ENCODE measurements at places on chromosomes 3 and 15.
A peak's percentile ranks its signal among the peaks of the same experiment; 100 is the strongest.

DNA sequence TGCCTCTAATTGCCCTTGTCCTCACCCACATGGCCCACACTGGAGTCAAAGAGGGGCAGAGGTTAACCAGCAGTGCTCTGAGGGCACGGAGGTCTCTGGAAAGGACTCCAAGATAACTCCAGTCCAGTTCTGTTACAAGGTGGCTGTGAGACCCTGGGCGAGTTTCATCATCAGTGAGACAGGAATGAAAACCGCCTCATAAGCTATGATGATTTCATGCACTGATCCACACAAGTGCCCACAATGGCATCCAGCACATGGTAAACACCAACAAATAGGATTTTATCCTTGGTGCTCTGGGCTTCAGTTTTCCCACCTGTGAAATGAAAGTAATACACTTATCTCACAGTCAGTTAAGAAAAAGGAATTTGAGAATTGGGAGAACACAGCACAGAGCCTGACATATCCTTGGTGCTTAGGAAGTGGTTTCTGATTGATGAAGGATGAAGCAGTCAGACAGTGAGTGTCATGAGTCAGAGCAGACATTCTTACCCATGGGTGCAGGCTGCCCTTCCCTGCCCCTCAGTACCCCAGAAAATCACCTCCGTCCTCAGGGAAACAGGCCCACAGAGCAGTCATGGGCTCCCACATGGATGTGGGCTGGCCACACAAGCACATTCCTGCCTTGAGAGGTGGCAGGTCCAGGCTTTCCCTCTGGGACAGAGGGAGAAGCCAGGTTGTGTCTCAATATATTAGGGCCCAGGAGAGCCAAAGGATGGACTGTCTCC is 48.4 kb downstream of the DAPK2 start:
- DNase-seq, result no peak

DNA sequence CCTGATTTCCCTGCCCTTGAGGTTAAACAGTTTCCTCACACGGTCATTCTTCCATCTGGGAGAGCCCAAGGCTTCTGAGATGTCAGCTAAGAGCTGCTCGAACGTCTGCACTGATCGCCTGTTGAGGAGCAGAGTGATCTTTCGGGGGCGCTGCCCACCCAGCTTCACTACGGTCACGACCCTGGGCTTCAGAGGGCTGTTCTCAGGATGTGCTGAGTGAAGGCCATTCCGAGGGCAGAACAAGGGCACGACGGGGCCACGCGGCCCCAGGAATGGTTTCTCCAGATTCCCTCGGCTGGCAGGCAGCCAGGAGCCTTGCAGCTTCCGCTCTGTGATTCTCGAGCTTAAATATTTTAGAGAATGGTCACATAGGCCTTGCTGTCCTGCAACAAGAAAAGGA is 25.7 kb downstream of the DCLK3 start:
- DNase-seq, result no peak

DNA sequence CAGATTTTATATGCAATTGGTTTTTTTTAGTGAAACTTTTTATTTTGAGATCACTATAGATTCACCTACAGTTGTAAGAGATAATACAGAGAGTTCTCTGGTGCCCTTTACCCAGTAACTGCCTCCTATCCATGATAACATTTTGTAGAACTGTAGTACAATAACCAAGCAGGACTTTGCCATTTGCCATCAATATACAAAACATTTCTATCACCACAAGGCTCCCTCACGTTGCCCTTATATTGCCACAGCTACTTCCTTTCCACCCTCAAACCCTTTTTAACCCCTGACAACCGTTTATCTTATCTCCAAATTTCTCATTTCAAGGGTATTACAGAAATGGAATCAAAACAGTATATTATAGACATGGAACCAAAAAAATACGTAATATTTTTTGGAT is 130.7 kb upstream of the GOLGA6L4 start:
- no peak for DNase-seq

DNA sequence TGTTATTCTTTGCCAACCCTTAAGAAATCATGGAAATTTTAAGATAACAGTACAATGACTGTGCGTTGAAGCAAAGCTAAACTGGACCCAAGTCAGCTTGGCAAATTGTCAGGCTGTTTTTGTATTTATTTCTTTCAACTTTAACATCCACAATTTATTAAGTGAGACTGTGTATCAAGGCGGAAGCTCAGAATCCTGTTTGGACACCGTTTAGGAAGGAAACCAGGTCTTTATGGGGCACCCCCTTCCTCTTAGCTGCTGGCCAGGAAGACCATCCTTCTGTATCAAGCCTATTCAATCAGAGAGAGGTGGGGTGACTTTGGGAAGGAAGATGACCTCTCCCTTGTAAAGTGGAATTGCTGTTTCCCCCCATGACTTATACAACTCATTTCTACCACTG is 166.0 kb downstream of the MCTP2 start:
- DNase-seq, result no peak

- DNase-seq, result no peak
These were observed 10.4 kb upstream of the GREM1 start for GRCh38 chr15:32707436-32707835.

- no peak for DNase-seq
These were observed 401.7 kb downstream of the TBC1D5 start for GRCh38 chr3:17340693-17341092.

GRCh38 chr3:4406746-4407568 is 60.1 kb downstream of the SUMF1 start:
- DNase-seq, result no peak

GRCh38 chr3:87595798-87596197 is 319.4 kb upstream of the POU1F1 start:
- no peak for DNase-seq

- no peak for DNase-seq
These were observed 400.1 kb upstream of the MDFIC2 start for GRCh38 chr3:70712449-70713082.

GRCh38 chr3:32319607-32320006 is 72.0 kb upstream of the CMTM7 start:
- DNase-seq, result no peak

DNA sequence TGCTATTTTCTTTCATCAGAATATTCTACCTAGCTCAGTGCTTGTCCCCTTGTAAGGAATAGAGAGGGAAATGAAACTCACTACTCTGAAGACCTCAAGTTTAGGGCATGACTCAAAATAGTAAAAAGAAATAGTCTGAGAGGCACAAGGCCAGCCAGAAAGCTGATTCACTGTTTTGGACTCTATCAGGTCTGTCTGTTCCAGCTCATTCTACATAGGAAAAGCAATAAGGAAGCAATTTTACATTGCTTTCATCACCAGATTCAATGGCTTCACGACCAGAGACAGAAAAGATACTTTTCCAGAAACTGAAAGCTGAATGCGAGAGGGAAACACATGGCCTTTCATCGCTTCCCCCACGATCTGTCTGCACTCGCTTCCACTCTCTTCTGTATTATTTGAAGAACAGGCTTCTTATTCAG is 276.0 kb downstream of the GBE1 start:
- DNase-seq, result no peak

- no peak for DNase-seq
These were observed 8.9 kb downstream of the DLEC1 start for GRCh38 chr3:38047896-38048295.

DNA sequence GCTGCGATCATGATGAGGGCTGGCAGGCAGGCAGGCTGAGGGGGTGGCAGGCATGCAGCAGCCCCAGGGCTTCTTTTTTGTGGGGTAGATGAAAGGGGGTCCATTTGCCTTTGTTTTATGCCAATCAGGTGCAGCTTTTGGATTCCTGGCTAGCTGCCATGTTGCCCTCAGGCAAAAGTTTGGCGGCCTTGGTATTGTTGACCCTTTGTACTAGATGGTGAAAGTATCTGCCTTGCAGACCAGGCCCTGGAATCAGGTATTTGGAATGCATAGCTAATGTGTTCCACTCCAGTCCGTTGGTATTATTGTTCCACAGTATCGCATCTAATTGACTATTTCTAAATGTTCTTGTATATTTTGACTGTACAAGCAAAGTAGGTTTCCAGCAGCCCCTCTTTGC is 35.0 kb downstream of the EEFSEC start:
- peak; percentile 37 for DNase-seq

DNA sequence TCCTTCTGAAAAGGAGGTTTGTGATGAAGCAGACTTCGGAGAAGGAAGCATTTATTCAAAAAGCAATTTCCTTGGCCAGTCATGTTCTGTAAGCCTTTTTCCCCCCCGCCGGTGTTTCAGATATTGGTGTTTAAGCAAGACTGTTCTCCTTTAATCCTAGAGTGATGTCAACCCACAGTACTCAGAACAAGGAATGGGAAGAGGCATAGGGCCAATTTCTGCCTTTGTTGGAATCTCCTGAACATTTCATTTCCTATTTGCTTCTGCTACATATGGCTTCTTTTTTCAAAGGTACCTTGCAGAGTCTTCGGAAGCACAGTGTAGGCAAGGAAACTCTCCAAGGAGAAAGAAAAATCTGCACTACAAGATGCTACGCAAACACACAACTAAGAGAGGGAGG is 713.1 kb upstream of the CFAP20DC start:
- DNase-seq, result no peak

DNA sequence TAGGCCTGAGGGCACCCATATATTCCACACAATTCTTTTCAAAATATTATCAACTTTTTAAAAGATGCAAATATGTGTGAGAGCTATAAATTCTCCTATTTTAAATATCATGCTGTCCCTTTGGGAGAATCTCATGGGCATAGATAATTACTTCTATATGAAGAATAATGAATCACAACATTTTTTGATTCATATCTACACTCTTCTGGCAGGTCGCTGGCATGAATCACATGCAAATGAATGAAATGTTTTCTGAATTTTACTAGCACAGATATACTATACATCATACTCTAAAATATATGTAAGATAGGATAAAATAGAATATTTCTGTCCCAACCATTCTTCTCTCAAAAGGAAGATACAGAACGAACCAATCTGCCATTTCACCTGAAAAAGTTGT is 277.7 kb upstream of the KCNH8 start:
- no peak for DNase-seq

GRCh38 chr3:172856795-172857742 is 106.5 kb downstream of the ECT2 start:
- DNase-seq, result no peak

DNA sequence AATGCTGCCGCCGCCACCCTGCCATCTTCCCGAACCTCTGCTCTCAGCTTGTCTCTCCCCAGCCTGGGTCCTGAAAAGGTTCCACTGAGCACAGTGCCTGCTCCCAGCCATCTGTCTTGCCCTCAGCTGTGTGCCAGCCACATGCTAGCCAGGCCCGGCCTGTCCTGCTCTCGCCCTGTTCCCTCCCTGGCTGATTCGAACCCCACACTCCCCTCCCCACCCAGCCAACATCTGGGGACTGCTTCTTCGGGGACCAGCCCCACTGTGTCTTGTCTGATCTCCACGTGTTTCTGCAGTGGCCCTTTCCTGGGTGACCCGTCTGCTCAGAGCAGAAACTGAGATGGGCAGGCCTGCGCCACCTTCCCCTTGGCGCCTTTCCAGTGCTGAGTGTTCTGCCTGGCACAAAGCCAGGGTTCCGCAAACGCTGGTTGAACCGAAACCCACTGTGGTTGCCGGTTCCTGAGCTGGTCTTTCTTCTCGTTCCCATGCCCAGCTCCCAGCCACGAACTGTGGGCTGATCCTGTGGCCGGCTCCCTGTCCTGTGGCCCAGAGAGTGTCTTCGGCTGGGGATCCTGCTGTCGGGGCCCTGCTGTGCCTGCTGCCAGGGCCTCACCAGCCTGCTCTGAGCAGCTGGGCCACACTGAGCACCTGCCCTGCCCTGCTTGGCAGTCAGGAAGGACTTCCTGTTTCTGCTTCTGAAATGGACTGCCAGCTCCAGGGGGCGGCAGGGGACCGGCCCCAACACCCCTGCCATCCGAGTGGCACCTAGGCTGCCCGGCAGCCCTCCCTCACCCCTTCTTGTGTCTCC is 62.7 kb upstream of the KLF13 start:
- DNase-seq, result peak; percentile 48

- DNase-seq, result peak; percentile 65
These were observed 64.0 kb upstream of the C15orf61 start for GRCh38 chr15:67456677-67457529.

GRCh38 chr15:95284933-95285421 is 1045.5 kb upstream of the NR2F2 start:
- DNase-seq, result peak; percentile 72

DNA sequence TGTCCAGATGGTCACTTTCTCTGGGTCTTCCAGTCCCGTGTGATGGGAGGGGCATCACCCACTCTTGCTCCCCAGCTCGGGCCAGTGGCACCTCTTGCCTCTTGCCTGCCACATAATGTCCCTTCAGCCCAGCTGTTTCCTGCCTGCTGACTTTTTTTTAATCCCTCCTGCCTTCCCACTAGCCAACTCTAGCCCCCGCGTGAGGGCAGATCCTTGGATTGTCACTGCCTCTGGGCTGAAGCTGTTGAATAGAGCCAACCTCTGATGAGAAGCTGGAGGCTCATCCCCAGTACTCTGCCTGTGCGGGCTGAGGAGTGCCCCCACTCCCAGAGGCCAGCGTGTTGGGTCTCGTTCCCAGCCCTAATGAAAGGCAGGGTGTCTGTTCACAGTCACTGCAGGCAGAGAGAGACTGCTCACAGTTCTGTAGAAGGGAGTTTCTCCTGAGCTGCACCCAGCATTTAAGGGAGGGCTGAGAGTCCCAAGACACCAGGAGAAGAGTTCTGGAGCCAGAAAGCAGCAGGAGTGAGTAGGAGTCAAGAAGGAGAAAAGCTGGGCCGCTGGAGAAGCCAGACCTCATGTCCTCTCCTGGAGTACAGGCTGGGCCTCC is 30.1 kb upstream of the TIMP4 start:
- DNase-seq, result no peak

GRCh38 chr15:74253211-74253921 is 17.2 kb downstream of the CCDC33 start:
- DNase-seq, result no peak

- DNase-seq, result no peak
These were observed 590.1 kb upstream of the CBLB start for GRCh38 chr3:106458952-106459351.

DNA sequence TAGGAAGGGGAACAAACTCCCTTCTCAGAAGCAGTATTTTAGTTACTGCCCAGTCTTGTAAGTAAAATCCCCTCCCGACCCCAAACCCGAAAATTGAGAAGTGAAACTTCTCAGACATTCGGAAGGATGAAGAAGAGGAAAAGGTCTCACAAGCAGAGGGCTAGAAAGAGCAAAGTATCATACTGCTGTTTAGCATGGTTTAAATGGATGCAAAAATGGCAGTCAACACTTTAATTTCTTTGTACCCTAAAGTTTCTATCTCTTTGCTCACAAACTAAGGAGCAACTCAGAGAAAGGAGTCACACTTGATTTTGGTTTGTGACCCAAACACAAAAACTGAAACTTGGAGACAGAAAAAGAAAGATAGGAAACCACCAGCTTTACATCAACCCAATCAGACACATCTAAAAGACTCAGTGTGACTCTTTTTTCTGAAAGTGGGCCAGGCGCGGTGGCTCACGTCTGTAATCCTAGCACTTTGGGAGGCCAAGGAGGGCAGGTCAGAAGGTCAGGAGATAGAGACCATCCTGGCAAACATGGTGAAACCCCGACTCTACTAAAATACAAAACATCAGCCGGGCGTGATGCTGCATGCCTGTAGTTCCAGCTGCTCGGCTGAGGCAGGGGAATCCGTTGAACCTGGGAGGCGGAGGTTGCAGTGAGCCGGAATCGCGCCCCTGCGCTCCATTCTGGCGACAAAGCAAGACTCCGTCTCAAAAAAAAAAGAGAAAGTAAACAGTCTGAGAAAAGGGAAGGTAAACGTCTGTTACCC is 63.2 kb upstream of the ATP11B start:
- no peak for DNase-seq

- peak; percentile 97 for DNase-seq
These were observed 6.8 kb downstream of the MFSD1 start for GRCh38 chr3:158808697-158809096.

GRCh38 chr3:87895983-87896382 is 162.8 kb downstream of the CGGBP1 start:
- DNase-seq, result no peak

Data from RPMI7951 (cell line).